ENCODE measurements at places on chromosomes 5 and 9.

DNA sequence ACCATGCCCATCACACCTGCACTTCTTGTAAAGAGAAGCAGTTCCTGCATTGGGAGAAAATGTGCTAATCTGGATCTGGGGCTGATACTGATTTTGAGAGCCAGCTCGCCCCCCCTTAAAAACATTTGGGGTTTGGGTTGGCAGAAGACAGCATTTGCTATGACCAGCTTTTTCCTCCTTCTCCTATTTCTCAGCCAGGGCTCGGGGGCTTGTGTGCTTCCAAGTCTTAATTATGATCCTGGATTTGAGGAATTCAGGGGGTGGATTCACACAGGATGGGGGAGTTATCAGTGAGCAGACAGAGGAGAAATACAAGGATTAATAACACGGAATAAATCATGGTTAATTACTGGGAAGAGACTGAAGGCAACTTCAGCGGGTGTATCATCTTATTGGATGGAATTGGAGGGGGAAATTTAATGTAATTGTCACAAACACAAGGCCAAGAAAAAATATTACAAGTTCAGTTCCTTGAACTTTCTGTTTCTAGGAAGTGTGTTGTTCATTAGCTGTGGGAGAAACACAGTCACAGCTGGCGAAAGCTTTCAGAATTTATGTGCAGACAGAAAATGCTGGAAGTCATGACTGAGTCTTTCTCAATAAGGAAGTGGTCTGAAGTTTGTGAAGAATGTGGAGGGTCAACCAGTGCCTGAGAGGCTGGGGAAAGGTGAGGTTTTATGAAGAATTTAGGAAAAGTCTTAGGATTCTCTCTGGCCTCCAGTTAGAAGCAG lies 15.3 kb downstream of the C9orf152 start:
- peak; percentile 23 for DNase-seq

GRCh38 chr5:11075035-11075805 lies 314.2 kb upstream of the DAP start:
- no peak for DNase-seq

GRCh38 chr9:13078164-13078563 lies 201.3 kb downstream of the MPDZ start:
- no peak for DNase-seq

GRCh38 chr5:96861076-96861475 lies 15.2 kb upstream of the ERAP2 start:
- no peak for DNase-seq

DNA sequence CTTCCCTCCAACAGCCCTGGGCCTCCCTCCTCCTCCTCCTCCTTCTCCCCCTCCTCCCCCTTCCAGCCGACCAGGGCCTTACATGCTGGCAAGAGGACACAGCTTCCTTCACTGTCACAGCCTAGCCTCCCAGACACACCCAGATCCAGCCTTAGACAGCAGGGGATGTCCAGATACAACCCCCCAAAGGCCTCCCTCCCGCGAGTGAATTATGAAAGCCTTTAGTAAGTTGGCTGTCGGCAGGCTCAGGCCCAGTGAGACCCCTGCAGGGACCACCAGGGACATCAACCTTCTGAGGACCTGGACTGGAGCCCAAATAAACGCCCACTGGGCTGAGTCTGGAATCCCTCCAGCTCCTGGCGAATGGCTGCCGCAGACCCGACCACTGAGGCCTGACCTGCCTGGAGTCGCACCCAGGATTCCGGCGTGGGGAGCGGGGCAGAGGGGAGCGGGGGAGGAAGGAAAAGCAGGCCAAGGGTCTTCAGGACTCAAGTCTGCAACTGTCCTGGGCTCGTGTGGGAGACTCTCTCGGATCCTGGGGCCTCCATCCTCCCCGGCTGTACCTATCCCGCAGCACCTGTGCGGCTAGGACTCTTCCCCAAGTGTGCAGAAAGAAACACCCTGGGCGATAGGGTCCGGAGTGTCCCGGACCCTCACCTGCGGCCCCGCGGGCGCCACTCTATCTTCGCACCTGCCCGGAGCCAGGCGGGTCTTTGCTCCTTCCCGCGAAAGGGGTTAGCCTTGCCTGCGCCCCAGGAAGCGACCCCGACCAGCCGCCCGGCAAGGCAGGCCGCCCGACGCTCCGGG lies 705 bp downstream of the SEPTIN8 start:
- DNase-seq = peak; percentile 37

DNA sequence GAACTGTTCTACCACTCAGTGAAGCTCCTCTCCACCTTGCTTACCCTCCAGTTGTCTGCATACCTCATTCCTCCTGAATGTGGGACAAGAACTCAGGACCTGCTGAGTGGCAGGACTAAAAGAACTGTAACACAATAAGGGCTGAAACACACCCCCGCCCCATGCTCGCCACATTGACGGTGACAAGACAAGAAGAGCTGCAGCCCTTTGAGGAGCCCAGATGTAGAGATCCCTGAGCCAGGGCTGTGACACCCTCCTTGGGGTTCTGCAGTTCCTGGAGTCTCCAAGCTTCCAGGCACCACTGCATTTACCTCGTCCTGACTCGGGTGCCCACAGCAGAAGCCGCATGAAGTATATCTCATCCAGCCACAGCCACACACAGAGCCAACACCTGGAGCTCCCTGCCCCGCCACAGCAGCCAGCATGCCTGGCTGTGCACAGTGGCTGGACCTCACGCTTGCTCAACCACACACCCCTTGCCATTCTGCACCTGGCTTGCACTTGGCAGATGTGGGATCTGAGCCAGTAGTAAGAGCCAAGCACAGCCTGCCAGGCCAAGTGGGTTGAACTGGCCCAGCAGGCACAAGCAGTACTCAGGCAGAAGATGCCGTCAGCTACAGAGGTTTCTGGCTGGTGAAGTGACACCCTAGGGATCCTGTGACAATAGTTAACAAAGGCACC lies 166.1 kb downstream of the RNF180 start:
- DNase-seq = no peak

DNA sequence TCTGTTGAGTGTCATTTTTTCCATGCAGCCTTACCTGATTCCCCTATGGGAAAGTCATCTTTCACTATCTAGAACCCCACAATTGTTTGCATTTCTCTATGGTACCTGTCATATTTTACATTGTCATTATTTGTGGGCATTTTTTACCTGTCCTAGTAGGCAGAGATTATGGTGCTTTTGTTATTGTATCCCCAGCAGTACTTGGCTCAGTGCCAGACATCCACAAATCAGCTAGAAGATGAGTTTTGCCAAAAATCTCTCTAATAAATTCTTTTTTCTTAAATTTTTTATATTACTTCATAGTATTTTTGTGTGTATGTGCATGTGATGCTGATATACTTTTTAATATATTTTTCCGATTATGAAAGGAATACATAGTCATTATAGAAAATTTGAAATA lies 13.2 kb downstream of the GARNL3 start:
- no peak for DNase-seq

DNA sequence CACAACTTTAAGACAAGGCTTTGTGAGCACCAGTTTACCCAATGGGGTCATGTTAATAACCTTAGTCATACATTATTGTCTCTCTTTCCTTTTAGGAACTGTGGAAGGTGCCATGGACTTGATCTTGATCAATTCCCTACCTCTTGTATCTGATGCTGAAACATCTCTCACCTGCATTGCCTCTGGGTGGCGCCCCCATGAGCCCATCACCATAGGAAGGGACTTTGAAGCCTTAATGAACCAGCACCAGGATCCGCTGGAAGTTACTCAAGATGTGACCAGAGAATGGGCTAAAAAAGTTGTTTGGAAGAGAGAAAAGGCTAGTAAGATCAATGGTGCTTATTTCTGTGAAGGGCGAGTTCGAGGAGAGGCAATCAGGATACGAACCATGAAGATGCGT lies 48.7 kb downstream of the TEK start:
- no peak for DNase-seq

GRCh38 chr9:94212091-94212490 lies 47.0 kb upstream of the ZNF169 start:
- peak; percentile 50 for DNase-seq

GRCh38 chr5:84113246-84114105 lies 271.2 kb downstream of the EDIL3 start:
- peak; percentile 73 for DNase-seq

DNA sequence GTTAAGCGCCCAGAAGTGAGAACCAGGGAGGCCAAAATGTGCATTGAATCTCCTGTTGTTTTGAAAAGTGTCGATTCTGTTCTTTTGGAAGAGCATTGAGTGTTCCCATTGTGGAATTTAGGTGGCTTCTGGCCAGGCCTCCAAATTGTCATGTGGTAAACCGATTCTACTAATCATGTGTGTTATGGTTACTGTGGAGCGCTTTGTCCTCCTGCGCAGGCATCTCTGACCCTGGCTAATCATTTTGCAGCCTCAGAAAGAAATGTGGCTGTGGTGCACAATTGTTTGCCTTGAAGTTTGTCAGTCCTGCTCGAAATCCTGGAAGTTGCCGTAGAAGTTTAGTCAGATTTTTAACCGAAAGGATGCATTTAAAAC lies 121.3 kb downstream of the RASGRF2 start:
- DNase-seq = no peak

DNA sequence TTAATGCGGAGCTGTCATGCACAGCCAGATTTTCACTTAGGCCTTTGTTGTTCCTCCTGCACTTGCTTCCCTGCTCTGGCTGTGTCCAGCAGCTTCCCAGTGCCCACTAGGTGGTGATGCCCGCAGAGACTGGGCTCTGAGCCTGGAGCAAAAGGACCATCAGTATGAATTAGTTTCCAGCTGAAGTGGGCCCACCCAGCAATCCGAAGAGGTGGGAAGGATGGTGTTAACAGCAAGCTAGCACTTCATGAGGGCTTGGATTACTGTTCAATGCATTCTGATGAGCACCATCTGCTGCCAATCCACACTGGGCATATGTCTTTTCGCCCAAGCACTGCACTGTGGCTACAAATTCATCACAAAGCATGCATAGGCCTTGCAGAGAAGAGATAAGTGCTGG lies 459.1 kb downstream of the SPOCK1 start:
- DNase-seq = no peak

GRCh38 chr5:115602591-115603125 lies 379 bp upstream of the TICAM2 start:
- no peak for DNase-seq

DNA sequence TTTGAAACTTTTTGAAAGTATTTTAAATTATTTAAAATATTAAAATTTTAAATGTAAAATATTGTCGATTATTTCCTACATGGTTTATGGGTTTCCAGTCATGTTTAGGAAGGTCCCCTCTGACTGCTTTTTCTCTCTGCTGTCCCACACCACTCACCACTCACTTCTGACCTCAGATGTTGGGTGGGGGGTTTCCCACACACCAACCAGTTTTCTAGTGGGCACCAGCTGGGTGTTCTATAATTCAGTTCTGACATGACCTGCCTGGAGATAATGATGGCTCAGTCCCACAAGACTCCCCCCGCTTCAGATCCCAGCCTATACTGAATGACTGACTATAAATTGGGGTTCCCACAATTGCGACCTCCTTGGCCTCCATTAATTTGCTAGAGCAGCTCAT lies 310.4 kb downstream of the GADD45G start:
- no peak for DNase-seq

DNA sequence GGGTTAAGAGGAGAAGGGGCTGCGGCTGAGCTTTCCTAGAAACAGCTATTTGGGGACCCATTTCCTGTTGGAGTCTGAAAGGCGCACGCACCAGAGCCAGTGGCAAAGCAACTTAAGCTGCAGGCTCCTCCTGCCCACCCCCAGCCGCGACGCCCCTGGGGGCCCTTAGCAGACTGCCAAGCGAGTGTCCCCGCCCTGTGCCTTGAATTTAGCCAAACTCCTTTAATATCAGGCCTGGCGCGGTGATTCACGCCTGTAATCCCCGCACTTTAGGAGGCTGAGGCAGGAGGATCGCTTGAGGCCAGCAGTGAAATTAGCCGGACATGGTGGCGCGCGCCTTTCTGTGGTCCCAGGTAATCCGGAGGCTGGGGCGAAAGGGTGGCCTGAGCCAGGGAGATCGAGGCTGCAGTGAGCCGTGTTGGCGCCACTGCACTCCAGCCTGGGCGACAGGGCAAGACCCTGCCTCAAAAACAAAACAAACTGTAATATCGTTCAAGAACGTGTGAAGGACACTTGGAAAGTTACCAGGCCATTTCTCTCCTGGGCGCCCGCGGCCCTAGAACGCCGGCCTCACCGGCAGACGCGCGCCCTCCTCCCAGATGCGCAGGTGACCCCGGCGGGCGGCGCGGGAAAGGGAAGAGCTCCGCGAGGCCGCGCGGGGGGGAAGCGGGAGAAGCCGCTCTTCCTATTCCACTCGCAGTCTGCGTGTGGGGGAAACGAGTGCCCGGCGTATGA lies 1.0 kb upstream of the F2R start:
- no peak for DNase-seq

GRCh38 chr5:180484813-180485212 lies 9.4 kb upstream of the CNOT6 start:
- DNase-seq = no peak

- peak; percentile 84 for DNase-seq
Measured at GRCh38 chr9:112059145-112059965, 115.7 kb downstream of the SUSD1 start.

- DNase-seq = no peak
Measured at GRCh38 chr5:9428272-9428671, 117.6 kb downstream of the SEMA5A start.

DNA sequence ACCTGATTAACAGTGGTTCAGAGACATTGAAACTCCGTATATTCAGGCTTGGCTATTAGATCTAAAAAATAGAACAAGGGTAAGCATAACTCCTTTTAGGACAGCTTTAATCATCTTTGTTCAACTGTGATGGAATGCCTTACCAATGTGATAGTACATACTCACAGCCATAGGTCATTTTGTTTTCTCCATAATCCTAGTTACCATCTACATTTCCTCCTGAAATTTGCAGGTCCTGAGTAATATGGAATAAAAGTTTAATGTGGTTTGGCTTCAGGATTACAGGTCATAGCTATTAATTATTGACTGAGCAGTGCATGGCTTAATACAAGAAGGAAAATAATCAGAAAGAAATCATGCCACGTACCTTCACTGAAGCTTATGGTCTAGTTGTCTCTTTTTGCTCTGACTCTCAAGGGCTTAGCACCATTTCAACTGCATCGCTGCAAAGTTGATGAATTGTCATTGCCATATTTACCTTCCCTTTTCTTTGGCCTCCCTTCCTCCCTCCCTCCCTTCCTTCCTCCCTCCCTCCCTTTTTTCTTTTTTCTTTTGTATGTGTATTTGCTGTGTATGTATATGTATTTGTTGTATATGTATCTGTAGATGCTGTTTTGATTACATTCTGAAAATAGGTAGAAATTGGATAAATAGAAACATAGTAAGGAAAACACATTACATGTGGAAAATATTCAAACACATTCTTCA lies 250.9 kb upstream of the ZNF608 start:
- DNase-seq = peak; percentile 13

GRCh38 chr9:130672466-130672865 lies 8.1 kb downstream of the PRDM12 start:
- DNase-seq = no peak

Data from A172 (cell line).